Panc1 (cell line): ENCODE measurements at places on chromosomes 3 and 15. TPM values are rescaled to one million over a fixed set of nuclear protein-coding genes. Genes with fewer than 3 reads are reported as not detected.

ZNF80 gene
- total RNA-seq = not detected

GRCh38 chr15:39331584-39331983 is 249.3 kb upstream of the THBS1 start:
- no peak for DNase-seq
- H3K27ac ChIP-seq = no peak overlapping the region
- H3K4me3 ChIP-seq = no peak overlapping the region
- no peaks in the 10 kb centered on the region for H3K27me3 ChIP-seq
- no peaks in the 10 kb centered on the region for H3K36me3 ChIP-seq

TNNC1 gene
- 5.2 TPM for total RNA-seq

BCHE gene
- 1.5 TPM for total RNA-seq

DNA sequence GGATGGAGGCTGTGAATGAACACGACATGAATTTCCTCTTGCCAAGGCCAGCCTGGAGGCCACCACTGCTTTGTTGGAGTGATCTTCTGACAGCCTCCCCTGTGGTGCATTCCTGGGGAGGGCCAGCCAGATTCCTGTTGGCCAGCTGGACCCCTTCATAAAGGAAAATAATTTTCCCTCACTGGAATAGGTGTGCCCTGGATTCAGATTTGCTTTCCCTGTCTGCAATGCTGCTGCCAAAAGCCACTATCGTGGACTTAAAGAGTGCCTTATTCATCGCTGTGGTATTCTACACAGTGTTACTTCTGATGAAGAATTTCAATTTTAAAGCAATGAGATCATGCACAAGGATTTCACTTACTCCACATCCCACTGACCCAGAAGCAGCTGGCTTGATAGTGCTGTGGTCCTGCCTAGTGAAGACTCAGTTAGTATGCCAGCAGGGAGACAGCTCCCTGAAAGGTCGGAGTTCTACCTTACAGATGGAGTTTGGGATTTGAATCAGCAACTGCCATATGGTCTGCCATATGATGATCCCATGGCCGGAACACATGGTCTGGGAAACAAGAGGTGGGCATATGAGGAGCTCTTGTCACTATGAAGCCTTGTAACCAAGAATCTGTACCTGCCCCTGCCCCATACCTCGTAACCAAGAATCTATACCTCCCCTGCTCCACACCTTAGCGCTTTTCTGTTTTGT is 145.2 kb downstream of the KLF13 start:
- no peak overlapping the region for H3K27ac ChIP-seq
- no peaks in the 10 kb centered on the region for H3K4me1 ChIP-seq
- no peaks in the 10 kb centered on the region for H3K36me3 ChIP-seq
- no peak overlapping the region for H3K4me3 ChIP-seq
